ENCODE measurements at places on chromosomes 7 and 10.

DNA sequence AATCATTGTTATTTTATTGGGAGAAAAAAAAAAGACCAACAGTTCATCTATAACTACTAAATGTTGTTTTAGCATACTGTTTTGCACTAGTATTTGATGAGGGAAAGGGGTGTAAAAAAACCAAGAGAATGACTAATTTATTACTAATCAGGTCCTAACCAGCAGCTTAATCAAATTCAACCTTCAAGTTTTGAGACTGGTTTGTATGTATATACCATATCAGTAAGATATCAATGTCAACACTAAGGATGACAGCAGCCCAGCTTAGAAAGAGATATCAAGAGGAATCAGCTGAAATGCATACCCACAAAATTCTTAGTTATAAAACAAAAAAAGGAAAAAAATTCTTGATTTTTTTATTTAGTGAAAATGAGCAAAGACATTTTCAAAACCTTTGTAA, 122.6 kb downstream of the KMT2C start:
- no peak for DNase-seq

DNA sequence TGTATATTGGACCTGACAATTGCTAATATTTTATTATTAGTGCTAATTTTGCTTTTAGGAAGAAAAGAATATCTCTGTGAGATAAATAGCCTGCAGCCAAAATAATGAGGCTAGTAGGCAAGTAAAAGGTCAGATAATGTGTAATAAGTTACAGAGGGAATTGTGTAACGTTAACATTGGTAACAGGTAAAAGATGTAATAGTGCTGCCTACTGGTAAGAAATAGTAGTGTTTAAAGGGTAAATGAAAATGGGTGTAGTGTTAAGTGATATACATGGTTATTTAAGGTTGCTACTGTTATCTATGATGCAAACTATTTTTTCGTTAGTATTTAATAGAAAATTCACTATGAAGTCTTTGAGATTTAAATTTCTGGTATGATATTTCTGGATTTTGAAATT, 9.2 kb upstream of the FOXP2 start:
- DNase-seq, result no peak

DNA sequence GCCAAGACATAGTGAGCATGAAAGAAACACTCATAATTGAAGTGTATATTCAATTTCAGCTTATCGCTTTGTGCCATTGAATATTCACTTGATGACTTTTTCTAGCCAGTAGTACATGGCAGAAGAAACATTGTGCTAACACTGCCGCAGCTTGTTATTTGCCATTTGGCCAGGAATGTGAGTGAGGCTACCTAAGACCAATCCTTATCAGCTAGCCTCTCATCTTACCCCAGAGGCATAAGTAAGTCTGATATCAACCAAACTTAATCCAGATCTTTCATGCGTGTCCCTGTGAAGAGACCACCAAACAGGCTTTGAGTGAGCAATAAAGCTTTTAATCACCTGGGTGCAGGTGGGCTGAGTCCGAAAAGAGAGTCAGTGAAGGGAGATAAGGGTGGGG, 586.0 kb upstream of the MBL2 start:
- no peak for DNase-seq

DNA sequence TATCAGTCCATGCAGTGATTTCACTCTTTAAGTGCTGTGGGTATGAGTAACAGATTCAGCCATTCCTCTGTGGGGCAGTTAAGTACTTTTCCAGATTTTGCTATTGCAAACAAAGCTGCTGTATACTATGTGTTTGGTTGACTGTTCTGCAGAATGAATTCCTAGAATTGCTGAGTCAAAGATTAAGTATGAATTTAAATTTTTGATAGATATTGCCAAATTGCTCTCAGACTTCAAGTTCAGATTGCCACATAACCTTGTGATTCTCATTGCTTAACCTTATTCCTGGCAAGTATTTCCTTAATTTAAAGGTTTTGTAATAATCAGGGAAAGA, 21.6 kb upstream of the SAR1A start:
- DNase-seq, result no peak

GRCh38 chr7:53214463-53214862, 179.0 kb downstream of the POM121L12 start:
- no peak for DNase-seq

GRCh38 chr10:110539091-110539490, 28.4 kb upstream of the SMC3 start:
- no peak for DNase-seq

Measured in CD4-positive, alpha-beta T cell treated with Interleukin-10 for 1 hour (primary cell).